ENCODE measurements at places on chromosomes 1 and 21.

GRCh38 chr1:78840453-78841271 is 165.9 kb downstream of the ADGRL4 start:
- peak; percentile 5 for DNase-seq

DNA sequence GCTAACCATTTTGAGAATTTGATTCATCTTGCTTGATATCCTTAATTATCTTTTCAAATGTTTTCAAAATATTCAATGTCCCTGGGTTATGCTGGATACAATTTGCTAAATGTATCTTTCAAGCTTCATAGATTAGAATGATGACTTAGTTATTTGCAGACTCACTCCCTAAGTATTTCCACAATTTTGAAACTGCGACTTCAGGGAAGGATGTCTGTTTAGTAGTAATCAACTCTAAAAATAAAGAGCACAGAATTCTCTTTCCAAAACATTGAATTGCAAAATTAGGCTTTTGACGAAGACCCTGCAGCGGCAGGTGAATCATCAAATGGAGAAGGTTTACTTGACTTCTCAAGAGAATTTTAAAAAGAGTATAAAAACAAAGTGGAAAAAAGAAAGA is 14.2 kb downstream of the RGS1 start:
- no peak for DNase-seq

DNA sequence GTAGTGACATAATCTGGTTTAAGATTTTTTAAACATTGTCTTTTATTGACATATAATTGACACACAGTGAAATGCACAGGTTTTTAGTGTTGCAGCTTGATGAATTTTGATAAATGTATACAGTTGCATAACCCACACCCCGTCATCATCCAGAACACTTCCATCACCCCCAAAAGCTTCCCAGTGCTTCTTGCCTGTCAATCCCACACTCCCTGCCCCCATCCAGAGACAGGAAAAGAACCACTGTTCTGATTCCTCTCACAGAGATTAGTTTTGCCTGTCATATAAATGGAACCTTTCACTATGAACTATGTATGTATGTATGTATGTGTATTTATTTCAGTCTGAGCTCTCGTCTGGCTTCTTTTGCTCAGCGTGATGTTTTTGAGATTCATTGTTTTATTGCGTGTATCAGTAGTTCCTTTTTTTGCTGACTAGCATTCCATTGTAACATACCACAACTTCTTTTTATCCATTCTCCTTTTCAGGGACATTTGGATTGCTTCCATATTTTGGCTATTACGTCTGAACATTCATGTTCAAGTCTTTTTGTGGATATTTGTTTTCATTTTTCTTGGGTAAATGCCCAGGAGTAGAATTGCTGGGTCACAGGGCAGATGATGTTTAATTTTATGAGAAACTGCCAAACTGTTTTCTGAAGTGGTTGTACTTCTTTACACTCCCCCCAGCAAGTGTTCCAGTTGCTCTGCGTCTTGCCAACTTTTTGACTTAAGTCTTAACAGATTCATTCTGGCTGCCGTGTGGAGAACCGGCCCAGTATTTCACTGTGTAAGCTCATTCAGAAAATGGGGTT is 8.7 kb downstream of the UBIAD1 start:
- no peak for DNase-seq

DNA sequence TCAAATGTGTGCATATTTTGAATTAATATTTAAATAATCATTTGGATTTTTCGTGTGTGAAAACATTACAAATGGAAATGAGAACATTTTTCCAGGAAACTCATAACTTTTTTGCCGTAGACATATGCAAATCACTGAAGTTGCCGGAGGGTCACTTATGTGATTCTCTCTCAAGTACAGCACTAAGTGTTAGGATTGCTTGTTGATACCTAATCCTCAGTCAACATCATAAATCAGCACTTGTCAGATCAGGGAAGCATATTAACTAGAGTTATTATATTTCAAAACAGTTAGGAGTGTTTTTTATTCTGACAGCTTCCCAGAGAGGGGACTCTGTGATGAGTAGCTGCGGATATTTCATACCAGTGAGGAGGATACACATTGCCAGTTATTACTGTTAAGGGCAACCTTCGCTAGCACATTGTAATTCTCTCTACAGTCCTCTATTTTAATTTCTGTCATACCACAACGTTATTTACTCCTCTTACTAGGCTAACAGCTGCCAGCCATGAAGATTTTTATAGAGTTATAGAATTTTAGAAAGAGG is 41.5 kb downstream of the NCAM2 start:
- no peak for DNase-seq

DNA sequence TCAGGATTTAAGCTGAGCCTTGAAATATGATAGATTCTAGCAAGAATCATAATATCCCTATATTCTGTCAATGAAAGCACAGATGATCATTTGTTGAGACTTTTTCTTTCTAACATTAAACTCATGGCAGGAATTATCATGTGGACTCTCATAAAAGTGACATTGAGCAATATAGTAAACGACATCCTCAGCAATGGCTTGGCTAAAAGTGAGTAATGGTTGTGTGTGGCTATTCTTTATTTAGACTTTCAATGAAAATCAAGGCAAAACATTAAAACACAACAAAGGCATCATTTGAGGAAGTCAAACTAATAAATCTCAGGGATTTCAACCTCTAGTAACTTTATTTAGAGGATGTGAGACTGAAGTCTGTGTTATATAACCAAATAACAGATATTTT is 257.8 kb upstream of the ADGRL4 start:
- no peak for DNase-seq

GRCh38 chr1:152111515-152111968 is 3.7 kb downstream of the TCHH start:
- DNase-seq: no peak

DNA sequence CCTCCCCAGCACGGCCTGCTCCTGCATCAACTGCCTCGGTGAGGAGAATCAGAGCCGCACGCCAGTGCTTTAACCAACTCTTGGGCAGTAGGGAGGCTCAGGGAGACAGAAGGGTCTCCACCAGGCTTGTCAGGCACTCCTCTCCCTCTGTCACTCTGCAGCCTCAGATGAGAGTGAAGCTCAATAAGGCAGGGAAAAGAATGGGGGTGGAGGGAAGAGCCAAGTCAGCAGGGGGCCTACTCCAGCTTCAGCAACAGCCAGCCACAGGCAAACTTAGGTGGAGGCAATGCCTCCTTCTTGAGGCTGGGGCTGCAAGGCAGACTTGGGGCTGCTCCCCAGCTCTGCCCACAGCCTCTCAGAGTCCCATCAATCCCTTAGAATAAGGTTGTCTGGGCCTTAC is 51.8 kb upstream of the A3GALT2 start:
- no peak for DNase-seq

- no peak for DNase-seq
These were observed 1421.1 kb downstream of the PLA2G4A start for GRCh38 chr1:188249811-188250210.

DNA sequence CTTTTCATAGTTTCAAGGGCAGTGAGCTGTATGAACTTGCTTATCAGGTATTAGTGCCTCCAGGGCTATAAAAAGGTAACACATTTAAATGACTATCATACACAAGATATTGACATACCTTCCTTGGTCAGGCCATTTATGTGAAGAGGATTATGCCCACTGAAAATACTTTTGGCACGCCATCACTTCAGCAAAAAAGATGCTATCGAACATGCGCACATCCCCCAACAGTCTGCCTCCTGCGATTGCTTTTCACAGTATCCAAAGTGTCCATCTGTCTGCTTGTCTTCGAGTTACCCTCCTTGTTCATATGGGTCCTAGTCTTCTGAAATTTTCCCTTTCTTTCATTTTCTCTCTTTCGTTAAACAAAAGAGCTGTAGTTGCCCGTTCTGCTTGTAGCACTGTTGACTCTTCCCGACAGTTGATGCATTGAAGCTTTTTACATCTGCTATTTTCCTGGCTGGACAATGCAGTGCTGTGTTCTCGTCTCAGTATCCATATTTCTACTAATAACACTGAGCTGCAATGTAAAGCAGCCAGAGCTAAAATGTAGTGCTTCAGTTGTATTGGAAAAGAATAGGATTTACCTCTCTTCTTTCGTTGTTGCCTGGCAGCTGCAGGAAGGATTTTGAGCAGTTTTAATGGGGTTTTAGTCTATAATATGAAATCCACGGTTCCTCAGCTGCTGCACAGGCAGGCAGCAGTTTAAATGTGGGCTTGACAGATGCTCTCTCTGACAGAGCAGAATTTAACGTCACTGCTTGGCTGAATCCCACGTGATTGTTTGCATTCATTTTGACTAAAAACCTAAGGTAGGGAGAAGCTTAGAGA is at the start of gene B3GALT2:
Gene B3GALT2 (minus strand): TSS at position 713 of the 831 bp plus-strand sequence. CDS start 5,051 bp downstream, outside the sequence.
- peak; percentile 63 for DNase-seq

Data from NAMALWA (cell line).